ENCODE measurements at places on chromosomes 5 and 9.
A peak's percentile ranks its signal among the peaks of the same experiment; 100 is the strongest.

GRCh38 chr5:178423431-178423830 is 166.8 kb downstream of the COL23A1 start:
- DNase-seq: no peak

- DNase-seq: no peak
Measured at GRCh38 chr5:174505621-174506020, 218.8 kb upstream of the MSX2 start.

- DNase-seq: no peak
Measured at GRCh38 chr5:66312266-66312665, 168.2 kb downstream of the SREK1 start.

DNA sequence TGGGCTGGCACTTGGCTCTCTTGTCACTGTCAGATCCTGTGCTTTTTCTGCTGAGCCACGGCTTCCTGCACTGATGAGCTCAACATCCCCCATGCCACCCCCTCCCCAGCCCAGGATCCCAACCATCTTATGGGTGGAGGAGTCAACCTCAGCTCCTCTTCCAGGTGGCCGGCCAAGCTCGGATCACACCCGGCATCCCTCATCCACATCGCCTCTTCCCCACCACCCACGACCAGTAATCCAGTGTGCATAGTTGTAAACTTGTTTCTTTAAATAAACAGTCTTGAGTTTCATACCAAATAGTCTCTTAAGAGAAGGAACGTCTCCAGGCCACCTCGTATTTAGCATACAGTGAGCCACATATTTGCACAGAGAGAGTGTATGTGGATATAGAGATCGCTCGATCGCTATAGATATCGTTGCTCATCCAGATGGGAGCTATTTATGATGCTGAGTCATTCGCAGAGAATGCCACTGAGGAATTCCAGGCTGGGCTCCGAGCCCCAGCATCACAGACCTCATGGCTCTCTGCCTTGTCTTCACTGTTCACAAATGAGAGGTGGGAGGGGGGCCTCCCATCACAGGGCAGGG is 61.8 kb upstream of the CPLX2 start:
- DNase-seq: no peak

- DNase-seq: no peak
Measured at GRCh38 chr5:164998590-164998989, 1493.2 kb downstream of the MAT2B start.

DNA sequence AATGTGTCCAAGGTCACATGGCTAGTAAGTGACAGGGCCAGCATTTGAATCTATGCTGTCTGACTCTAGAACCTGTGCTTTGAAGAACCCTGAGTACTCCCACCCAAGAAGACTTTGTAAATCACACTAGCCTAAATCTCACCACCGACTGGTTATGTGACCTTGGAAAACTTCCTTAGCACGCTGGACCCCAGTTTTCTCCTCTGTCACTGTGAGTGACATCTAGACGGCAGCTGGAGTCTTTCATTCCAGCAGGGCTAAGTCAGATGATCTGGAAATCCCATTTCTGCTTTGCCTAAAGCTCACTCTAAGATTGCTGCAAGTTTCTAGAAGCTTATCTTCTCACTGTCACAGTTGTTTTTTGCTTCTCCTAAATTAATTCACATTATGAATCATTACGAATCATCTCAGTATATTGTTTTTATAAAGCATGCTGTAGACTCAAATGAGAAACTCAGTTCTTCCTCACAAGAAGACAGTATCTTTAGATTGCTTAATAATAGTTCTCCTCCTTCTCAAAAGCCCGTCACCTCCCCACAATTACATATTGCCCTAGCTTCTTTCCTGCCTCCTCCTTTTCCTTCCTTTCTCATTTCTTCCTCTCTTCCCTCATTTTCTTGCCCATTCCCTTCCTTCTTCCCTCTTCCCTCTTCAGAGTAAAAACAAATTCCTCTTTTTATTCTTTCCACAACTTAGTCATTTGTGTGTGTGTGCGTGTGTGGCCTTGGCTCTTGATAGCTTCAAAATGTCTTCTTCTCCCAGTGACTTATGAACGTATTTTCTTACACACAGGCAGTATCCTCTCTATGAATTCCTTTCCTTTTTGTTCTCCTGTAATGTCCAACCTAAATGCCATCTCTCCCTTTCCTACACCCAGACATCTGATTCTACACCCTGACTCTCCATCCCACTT is 16.8 kb downstream of the ALDOB start:
- no peak for DNase-seq

GRCh38 chr5:40619421-40619820 is 60.3 kb upstream of the PTGER4 start:
- DNase-seq: no peak

- DNase-seq: peak; percentile 38
Measured at GRCh38 chr5:140295414-140295813, 7.5 kb downstream of the PFDN1 start.

All from inflammatory macrophage treated with lipopolysaccharide for 1 hour (primary cell).